Non-pigmented ciliary epithelial cell (primary cell): ENCODE measurements at places on chromosomes 11 and 22.

GRCh38 chr11:45904309-45904915 lies 2.7 kb downstream of the FREY1 start:
- DNase-seq: no peak

GRCh38 chr22:29530716-29531115 lies 22.8 kb downstream of the THOC5 start:
- no peak for DNase-seq

GRCh38 chr22:24427500-24428164 lies at the start of gene ADORA2A:
TSS of gene ADORA2A (plus strand) at chr22:24427599. CDS start at chr22:24433405, 5,806 bp downstream.
- DNase-seq: no peak

DNA sequence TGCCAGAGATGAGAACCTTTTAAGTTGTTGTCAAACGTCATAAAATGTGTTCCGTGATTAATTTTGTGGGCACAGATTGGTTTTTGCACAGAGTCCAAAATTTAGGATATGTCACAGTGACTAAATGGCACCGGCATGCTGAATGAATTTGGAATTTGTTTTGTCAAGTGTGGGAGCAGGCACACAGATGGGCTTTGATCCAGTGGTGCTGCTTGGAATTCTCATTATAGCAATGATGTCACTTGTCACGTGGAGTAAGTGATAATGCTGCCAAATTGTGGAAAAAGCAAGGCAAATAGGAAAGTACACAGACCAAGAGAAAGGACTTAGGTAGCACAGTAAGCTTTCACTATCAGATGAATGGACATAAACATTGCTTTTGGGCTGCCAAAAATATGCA lies 8.0 kb upstream of the LIN7C start:
- no peak for DNase-seq

DNA sequence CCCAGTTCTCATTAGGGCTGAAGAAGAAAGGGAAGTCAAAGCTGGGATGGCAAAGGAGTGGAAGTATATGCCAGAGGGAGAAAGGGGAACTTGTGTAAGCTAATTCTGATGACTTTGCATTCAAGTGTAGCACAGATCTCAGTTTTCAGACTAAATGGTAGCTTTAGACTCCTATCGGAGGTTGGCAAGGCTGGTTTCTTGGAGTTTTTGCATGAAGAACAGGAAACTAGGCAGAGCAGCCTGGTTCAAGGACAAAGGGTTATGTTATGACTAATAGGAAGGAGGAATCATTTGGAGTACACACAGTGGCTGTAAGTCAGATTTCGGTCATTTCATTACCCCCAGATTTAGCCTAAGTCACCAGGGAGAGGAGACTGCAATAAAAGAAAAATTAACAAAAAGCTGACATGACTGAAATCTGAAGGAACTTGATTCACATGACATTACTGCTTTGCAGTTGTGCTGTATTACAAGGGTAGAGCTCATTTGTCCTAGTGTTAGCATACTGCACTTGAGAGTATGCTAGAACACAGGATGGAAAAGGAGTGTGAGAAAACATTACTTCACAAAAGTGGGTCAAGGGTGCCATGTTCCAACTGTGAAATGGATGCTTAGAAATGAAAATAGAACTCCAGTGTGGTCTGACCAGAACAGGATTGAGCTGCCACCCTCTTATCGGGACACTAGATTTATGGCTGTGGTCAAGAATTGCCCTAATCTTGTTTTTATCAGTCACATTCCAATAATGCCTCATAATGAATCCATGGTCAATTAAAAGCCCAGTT lies 23.6 kb downstream of the ADM start:
- DNase-seq: no peak

- DNase-seq: no peak
Measured at GRCh38 chr11:44578279-44578678, 12.8 kb downstream of the CD82 start.

DNA sequence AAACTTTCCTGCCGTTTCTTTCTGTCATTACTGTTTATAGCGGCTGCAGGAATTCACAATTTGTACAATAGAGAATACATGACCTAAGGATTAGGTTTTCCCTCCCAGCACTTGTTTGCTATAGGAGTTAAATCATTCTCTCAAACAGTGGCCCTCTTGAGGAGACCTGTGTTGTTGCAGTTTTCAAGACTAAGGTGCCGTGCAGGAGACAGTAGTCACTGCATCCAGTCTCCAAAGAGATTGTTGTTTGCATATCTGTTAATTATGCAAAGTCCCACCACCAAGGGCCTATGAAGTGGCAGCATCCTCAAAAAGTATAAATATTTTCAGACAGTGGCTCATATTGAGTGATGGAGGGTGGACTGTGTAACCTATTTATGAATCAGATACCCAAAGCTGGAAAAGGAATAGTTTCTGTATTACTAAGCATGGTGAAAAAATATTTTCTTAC lies 2.3 kb downstream of the PRSS23 start:
- DNase-seq: no peak

- DNase-seq: no peak
Measured at GRCh38 chr11:129013737-129014475, 71.2 kb upstream of the TP53AIP1 start.

- no peak for DNase-seq
Measured at GRCh38 chr22:29443861-29444792, 5.7 kb downstream of the RFPL1 start.

GRCh38 chr11:78213526-78214330 lies 25.0 kb downstream of the USP35 start:
- DNase-seq: no peak

- peak; percentile 89 for DNase-seq
Measured at GRCh38 chr22:36439481-36440271, 41.8 kb downstream of the TXN2 start.

- no peak for DNase-seq
Measured at GRCh38 chr11:1201395-1202153, 21.3 kb upstream of the MUC5B start.

DNA sequence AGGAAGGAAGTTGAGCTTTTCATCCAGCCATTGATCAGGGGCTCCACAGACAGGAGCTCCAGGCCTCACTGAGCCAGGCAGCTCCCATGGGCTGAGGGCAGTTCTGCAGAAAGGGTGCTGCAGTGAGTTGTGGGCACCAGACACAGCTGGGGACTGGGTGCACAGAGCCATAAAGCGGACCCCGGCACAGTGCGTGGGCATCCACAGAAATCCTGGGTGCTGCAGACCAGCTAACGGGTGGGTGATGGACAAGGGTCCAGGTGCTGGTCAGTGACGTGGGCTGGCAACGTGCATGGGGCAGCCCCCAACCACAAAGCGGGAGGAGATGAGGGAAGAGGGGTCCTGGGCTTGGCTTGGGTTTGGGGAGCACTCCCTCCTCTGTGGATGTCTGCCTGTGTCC lies 19.4 kb upstream of the GAL start:
- DNase-seq: no peak

DNA sequence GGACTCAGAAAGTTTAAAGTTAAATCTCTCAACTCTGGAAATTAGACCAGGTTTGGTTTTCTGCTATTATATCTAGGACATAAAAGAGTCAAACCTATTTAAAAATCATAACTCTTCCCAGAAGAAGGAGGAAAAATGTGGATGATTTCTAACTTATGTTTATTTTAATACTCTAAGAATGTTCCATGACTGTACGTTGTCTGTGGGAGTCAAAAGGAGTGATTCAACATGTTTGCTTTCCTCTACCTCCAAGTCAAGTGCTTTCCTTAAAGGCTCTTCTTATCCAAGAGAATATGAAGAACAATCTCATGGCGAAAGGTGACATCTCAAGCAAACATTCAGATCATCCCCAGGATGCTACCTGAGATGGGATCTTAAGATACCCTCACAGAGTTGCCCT lies 21.6 kb downstream of the OR51E1 start:
- no peak for DNase-seq

- DNase-seq: no peak
Measured at GRCh38 chr11:95799546-95799945, 9.2 kb downstream of the CEP57 start.

- DNase-seq: no peak
Measured at GRCh38 chr11:6258571-6259081, 1.0 kb upstream of the CCKBR start.

- peak; percentile 90 for DNase-seq
Measured at GRCh38 chr11:70399681-70400112, 1.4 kb downstream of the CTTN start.

DNA sequence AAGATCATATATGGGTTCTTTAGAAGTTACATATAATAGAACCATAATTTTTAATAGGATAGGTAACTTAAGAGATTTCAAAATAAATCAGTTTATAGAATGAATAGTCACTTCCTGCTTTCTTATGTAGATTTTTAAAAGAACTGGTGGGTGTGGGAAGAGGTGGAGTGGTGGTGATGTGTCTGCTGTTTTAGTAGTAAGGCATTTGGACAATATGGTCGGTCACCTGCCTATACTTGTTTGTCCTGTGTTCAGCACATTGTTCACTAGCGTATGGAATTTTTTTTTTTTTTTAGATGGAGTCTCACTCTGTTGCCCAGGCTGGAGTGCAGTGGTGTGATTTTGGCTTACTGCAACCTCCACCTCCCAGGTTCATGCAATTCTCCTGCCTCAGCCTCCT lies 39.3 kb downstream of the CCDC81 start:
- no peak for DNase-seq

DNA sequence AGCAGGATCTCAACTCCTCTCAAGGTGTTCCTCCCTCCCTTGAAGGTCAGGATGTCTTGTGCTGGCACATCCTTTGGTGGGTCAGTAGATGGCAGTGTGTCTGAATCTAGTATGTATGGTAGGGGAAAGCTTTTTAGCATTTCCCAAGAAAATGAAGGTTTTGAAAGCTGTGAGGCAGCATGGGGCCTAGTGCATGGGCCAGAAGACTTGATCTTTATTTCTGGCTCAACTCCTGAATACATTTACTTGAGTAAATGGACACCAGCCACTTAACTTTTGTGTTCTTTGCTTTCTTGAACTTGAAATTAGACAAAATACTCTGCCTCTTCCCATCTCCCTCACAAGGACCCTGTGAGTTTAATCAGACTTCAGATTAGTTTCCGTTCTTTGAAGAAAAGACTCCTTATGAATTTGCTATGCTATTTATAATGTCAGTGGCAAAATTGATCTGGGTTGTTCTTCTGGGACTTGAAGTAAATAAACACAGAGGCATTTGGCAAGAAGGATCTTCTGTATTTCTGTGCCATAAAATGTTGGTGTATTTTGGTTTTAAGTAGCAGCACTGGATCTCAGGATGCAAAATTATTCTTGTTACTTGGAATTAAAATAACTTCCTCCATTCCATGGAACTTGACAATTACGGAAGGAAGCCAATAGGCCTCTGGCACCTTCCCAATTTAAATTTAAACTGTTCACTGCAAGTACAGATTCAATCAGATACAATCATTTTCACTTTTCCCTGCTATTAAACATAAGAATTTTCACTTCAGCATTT lies 288.8 kb downstream of the CASP12 start:
- DNase-seq: peak; percentile 36
